Effector CD4-positive, alpha-beta T cell (primary cell): ENCODE measurements at places on chromosomes 2 and 18.

DNA sequence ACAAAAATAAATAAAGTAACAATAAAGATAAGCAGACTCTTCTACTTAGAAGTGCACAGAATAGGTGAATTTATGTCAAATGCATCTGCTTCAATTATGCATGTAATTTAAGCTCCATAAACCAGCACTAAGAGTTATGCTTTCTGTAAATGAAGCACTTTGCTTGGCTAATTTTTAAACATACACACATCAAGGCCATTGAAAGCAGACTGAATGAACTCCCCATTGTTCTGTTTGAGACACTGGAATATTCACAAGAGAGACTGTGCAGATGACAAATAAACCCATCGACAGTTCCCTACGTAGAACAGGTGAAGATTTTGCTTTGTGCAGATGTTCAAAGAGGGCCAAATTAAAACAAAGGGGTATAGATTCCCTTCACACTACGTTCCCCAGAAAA, 133.4 kb downstream of the PID1 start:
- DNase-seq = no peak

DNA sequence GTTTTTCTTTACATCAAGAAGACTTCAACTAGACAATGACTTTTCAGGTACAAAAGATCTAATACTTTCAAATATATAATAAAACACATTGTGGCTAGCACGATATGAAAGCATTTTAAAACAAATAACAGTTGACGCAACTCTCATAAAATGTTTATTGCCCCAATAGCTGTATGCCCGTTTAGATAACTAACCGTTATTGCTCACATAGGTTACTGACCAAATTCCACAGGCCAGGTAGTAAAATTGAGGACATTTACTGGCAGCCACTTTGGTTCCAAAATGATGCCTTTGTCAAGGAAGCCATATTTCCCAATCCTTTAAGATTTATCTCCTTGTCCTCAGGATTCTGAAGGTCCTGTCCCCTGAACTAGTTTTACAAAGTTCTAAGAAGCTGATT, 2.9 kb upstream of the REG1B start:
- DNase-seq = no peak

- DNase-seq = no peak
These were observed 44.9 kb downstream of the CPO start for GRCh38 chr2:206984206-206984605.

DNA sequence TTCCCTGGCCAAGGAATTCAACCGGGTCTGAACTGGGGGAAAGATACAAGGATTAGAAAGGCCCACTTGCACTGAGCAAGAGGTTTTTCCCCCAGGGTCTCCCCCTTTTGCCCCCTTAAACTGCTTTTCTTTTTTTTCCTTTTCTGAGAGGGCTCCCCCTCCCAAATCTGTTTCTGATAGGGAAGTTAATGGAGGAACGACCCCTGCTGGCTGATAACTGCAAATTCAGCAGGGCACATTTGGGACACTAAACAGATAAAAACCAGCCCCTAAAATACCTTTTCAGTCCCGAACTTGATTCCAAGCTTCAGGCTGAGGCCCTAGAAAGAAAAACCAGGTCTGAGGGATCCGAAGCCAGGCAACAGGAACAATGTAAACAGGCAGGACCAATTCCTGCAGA, 1012.4 kb upstream of the CRIM1 start:
- DNase-seq = no peak

- no peak for DNase-seq
These were observed 57.0 kb upstream of the KCNG2 start for GRCh38 chr18:79740521-79741361.

GRCh38 chr2:8300905-8301304, 381.0 kb upstream of the ID2 start:
- no peak for DNase-seq

- DNase-seq = no peak
These were observed 8.3 kb upstream of the IL1R2 start for GRCh38 chr2:101983486-101983885.

- no peak for DNase-seq
These were observed 12.0 kb downstream of the RUFY4 start for GRCh38 chr2:218081063-218081462.

GRCh38 chr2:105731511-105731910, 13.2 kb upstream of the NCK2 start:
- DNase-seq = no peak

GRCh38 chr18:697800-698199, 14.6 kb downstream of the ENOSF1 start:
- no peak for DNase-seq
